ENCODE measurements at places on chromosomes 13 and 19.

- no peak for DNase-seq
Measured at GRCh38 chr19:23777216-23777615, 18.5 kb upstream of the ZNF681 start.

- no peak for DNase-seq
Measured at GRCh38 chr13:98794498-98794897, 42.0 kb upstream of the SLC15A1 start.

GRCh38 chr19:47230921-47231214 lies at the start of gene BBC3:
Gene BBC3, minus strand, starts transcription at chr19:47231199. Its CDS starts 2,768 bp downstream, at chr19:47228431.
- DNase-seq: no peak

DNA sequence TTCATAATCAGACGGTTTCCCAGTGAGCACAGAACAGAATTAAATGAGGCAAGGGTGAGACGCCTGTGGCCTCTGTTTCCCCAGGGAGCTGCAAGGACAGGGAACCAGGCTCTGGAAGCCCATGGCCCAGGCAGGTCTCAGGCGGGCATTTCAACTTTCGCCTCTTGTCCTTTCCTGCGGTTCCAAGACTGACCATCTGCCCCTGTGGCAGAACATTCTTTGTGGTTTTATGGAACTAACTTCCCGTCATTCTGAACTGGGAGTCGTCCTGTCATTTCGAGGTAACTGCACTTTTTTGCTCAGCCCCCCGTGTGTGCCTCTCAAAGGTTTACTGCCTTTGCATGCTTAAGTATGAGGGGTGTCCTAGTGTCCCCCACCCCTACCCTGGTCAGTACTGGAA lies 70.9 kb downstream of the KL start:
- DNase-seq: no peak

- no peak for DNase-seq
Measured at GRCh38 chr13:112624040-112624439, 36.1 kb upstream of the TUBGCP3 start.

- no peak for DNase-seq
Measured at GRCh38 chr13:108033800-108034707, 181.3 kb downstream of the LIG4 start.

GRCh38 chr19:18597809-18598660 lies 8.6 kb downstream of the CRLF1 start:
- no peak for DNase-seq

DNA sequence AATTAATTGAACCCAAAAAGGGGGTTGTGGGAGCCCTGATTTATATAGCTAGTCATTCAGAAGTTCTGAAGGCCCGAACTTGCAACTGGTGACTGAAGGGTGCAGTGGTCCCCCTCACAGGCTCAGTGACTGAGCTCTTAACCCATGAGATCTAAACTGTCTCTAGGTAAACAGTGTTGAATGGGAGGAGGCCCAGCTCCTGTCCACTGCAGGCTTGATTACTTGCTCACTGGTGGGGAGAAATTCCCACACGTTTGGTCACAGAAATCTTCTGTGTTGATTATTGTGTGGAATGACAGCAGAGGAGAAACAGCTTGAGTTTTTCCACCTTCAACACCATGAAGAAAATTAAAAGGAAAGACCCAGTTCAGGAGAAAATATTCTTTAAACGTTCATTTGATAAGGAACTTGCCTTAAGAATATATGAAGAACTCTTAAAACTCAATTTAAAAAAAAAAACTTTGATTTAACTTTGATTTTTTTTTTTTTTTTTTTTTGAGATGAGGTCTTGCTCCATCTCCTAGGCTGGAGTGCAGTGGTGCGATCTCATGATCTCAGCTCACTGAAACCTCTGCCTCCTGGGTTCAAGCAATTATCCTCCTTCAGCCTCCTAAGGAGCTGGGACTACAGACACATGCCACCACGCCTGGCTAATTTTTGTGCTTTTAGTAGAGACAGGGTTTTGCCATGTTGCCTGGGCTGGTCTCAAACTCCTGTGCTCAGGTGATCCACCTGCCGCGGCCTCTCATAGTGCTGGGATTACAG lies 249.3 kb downstream of the UQCRFS1 start:
- DNase-seq: no peak

- DNase-seq: no peak
Measured at GRCh38 chr19:20422216-20423205, 143.1 kb downstream of the ZNF737 start.

DNA sequence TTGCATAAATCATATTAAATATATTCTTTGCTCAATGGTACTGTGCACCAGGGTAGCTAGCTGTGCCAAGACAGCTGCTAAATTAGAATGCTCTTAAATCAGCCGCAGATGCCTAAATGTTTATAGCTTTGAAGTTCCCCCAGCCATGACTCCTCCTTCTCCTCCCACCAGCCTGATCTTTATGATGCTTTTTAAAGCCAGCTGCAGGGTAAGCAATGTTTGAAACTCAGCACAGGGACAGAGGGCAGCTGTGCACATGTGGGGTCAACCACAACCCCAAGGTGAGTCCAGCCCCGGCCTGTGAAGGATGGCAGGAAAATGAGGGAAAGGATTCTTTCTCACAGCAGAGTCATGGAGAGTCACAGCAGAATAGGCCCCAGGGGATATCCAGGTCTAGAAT lies 635.7 kb downstream of the UQCRFS1 start:
- DNase-seq: no peak

DNA sequence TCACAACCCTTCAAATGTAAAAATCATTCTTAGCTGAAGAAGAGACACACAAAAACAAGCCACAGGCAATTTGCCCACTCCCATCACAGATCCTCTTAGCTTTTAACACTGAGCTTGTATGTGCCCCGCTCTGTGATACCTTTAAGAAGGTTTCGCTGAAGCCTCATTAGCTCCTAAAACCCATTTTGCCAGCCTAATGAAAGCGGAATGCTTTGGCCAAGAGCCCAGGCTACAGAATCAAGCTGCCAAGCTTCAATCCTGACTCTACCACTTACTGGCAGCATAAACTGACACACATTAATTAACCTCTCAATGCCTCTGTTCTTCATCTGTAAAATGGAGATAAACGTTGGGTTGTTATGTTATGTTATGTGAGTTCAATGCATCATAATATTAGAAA lies 10.5 kb downstream of the ZNF112 start:
- no peak for DNase-seq

GRCh38 chr19:6862673-6863078 lies 24.7 kb upstream of the ADGRE1 start:
- no peak for DNase-seq

DNA sequence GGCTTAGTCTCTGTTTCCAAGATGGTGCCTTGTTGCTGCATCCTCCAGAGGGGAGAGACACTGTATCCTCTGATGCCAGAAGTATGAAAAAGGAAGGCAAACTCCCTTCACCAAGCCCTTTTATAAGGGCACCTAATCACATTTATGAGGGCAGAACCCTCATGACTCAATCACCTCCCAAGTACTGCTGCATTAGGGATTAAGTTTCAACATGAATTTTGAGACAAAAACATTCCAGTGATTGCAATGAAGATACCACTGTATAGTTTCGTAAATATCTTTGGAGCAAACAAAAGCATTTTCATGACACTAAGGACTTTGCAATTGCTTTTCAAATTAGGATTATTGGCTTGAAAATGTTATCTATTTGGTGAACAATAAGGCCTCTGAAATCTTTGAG lies 63.8 kb downstream of the RNF17 start:
- no peak for DNase-seq

DNA sequence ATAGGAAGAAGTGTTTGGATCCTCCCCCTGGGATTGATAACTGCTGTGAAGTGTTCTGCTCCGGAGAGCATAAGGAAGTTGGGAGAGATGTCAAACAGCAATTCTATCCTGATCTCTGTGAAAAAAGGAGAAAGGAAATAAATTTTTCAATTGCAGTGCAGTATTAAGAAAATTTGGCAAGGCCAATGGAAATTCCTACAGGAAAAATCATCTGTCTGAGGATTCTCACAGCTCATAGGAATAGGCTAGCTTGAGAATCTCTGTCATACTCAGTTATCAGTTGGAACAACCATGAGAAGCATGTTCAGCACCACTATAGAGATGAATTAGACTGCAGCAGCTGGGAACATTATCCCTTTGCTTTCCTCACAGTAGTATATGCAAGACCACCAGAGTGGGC lies 1238.9 kb upstream of the MIR17HG start:
- no peak for DNase-seq

GRCh38 chr13:43428545-43429296 lies 358.1 kb downstream of the ENOX1 start:
- no peak for DNase-seq

DNA sequence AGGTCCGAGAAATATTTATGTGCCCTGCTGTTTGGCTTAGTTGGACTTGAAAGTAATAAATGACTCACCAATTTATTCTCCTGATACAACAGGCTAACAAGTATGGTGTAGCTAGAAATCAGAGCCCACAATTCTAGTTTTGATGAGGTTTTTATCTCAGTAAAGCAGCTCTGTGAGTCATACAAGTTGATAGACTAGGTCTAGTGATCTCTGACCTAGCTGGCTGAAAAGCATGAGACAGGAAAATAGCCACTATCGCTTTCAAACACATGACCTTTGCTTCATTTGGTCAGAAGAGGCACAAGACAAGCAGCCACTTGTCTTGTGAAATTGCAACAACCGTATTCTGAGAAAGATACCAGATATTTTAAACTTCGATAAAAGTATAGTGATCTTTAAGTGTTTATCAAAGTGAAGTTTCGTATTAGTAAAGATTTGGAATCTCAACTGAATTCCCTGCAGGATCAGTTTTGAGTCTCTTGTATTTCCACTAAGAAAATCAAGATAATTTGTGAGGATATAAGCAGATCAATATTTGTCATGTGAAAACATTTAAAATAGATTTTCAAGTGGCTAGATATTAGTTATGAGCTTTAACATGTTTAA lies 126.7 kb downstream of the MAB21L1 start:
- DNase-seq: no peak

DNA sequence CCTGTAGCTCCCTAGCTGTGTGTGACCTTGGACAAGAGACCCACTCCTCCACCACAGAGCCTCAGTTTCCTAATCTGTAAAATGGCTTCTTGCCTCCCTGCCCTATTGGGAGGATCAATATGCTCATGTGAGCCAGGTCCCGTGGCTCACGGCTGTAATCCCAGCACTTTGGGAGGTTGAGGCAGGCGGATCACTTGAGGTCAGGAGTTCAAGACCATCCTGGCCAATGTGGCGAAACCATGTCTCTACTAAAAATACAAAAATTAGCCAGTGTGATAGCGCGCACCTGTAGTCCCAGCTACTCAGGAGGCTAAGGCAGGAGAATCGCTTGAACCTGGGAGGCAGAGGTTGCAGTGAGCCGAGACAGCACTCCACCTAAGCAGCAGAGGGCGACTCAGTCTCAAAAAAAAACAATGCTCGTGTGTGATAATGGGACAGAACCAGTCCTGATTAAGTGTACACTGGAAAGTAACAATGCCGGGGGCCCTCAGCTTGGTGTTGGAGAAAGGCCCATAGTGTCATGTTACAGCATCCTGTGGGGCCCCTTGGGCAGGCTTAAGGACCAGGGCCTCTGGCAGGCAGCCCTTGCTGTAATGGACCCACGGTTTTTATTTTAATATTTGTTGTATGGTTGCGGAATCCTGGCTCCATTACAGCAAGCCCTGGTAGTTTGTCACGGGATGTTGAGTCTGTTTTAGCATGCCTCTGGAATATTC lies 6.8 kb downstream of the RPS11 start:
- DNase-seq: peak; percentile 49

GRCh38 chr13:88248393-88248792 lies 577.2 kb downstream of the SLITRK5 start:
- DNase-seq: no peak

- no peak for DNase-seq
Measured at GRCh38 chr19:41771410-41771809, 16.1 kb downstream of the CEACAM6 start.
